Urinary bladder (tissue), 4 donors: ENCODE measurements at places on chromosomes 7 and 10. TPM values are rescaled to one million over a fixed set of nuclear protein-coding genes. Genes with fewer than 3 reads are reported as not detected.

GRCh38 chr10:124049484-124049883 is 43.9 kb downstream of the CHST15 start:
- no peak for DNase-seq

DNA sequence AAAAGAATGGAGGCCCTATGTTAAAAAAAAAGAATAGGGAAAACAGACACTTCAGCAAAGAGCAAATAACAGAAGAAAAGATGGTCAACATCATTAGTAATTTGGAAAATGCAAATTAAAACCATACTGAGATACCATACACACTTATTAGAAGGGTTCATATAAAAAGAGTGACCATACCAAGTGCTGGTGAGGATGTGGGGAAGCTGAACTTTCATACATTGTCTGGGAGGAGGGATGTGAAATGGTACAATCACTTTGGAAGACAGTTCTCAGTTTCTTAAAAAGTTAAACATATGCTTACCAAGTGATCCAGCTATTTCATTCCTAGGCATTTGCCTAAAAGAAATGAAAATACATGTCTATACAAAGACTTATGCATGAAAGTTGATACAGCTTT is 194.4 kb downstream of the CXCL12 start:
- DNase-seq: no peak

DNA sequence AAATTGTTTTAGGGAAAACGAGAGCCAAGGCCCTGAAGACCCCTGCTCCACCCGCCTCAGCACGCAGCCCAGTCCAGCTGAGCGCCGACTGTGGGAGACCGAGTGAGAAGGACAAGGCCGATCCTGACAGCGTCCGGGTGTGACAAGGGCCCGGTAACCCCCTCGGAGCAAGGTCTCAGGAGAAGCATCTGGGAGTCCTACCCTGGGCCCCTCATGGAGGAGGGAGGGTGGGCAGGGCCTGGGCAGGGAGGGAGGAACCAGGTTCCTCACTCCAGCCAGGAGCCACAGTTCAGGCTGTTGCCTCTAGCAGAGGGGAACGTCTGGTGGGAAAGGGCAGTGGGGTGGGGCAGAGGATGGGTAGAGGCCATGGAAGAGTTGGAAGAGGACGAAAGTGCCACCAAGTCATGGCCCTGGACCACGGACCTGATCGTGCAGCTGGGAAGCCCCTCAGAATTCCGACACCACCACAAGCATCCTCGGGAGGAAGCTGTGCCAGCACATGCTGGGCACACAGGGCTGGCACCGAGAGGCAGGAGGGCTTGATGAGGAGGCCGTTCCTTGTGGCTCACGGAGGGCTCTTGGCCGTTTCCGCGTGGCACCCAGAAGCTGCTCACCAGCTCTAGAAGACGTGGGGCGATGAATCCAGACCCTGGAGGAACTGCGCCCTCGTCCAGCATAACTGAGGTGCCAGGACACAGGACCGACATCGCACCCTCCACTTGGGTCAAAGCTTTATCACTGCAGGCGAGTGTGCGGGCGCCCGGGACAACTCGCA is 2.2 kb upstream of the KNDC1 start:
- no peak for DNase-seq

The NEUROD6 gene
- not detected for polyA plus RNA-seq

The ZNF33A gene
- 13.2 TPM for polyA plus RNA-seq

The IFIT1B gene
- polyA plus RNA-seq: not detected

- no peak for DNase-seq
These were observed 328.9 kb upstream of the KCND2 start for GRCh38 chr7:119943942-119944600.

The CH25H gene
- 3.8 TPM for polyA plus RNA-seq

The IGF2BP3 gene
- polyA plus RNA-seq: 0.27 TPM

DNA sequence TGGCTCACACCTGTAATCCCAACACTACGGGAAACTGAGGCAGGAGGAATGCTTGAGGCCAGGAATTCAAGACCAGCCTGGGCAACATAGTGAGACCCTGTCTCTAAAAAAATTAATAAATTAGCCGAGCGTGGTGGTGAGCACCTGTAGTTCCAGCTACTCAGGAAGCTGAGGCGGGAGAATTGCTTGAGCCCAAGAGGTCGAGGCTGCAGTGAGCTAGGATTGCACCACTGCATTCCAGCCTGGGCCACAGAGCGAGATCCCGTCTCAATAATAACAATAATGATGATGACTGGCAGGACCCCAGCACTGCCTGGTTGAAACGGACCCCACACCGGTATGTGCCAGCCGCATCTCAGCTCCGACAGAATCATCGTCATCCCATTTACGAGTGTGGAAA is 93.0 kb downstream of the ELFN1 start:
- no peak for DNase-seq

The PON1 gene
- polyA plus RNA-seq: 0.13 TPM

DNA sequence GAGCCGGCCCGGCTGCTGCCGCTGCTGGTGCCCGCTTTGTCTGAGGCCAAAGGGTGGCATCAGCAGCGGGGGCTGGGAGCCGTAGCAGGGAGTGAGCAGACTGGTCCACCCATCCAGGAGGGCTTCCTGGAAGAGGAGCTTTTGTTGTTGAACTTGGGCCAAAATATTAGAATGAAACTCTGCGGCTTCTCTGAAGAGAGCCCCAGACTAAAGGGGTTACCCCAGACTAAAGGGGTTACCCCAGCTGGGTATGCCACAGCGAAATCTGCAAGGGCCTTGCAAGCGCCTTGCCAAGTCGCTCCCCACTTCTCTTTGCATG is 154.7 kb upstream of the ZMIZ1 start:
- DNase-seq: no peak

The ZNF679 gene
- not detected for polyA plus RNA-seq

DNA sequence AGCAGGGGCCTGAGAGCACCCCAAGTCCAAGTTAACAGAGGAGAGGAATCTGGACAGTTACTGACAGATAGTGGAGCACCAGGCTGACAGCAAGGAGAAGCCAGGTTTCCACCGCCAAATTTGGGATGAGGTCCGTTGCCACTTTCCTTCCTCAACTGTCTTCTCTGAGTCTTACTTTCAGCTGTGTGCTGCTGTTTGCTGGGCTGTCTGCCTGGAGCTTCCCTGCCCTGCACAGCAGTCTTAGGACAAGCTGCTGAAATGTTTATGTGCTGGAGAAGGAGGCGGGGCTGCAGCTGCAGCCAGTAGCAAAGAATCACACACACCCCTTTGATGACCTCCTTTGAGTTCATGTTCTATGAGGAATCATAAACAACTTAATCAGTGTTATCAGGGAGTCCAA is 17.4 kb upstream of the CYP3A7 start:
- no peak for DNase-seq

GRCh38 chr7:85000735-85001350 is 186.0 kb downstream of the SEMA3D start:
- DNase-seq: no peak

The TMEM130 gene
- 2.1 TPM for polyA plus RNA-seq

GRCh38 chr10:97259119-97259518 is 33.3 kb downstream of the ARHGAP19 start:
- DNase-seq: no peak

GRCh38 chr10:35470925-35471315 is 134.2 kb upstream of the GJD4 start:
- DNase-seq: no peak

DNA sequence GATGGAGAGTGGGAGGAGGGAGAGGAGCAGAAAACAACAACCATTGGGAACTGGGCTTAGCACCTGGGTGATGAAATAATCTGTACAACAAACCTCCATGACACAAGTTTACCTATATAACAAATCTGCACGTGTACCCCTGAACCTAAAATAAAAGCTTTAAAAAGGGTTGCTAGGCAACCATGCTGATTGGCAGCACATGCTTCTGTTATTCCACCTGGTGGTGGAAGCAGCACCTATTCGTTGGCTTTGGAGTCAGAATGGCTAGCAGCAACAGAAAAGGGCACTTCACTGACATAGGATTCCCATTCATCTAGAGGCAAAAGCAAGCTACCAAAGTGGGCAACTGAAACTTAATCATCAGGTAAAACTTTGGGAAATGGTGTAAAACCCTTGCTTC is 57.1 kb downstream of the RELN start:
- DNase-seq: no peak

- DNase-seq: no peak
These were observed 40.9 kb downstream of the ADRA2A start for GRCh38 chr10:111117528-111118277.

- DNase-seq: no peak
These were observed 85.7 kb upstream of the FAM180A start for GRCh38 chr7:135834266-135834665.

The CPA1 gene
- polyA plus RNA-seq: 0.71 TPM

GRCh38 chr10:27794157-27794556 is 48.5 kb upstream of the MKX start:
- DNase-seq: no peak

GRCh38 chr7:79298145-79298760 is 155.2 kb downstream of the MAGI2 start:
- DNase-seq: no peak

- DNase-seq: no peak
These were observed 65.5 kb downstream of the RAMP3 start for GRCh38 chr7:45223078-45223477.

GRCh38 chr10:110672580-110672919 is 28.4 kb downstream of the RBM20 start:
- no peak for DNase-seq

The EPO gene
- polyA plus RNA-seq: not detected

The CHN2 gene
- 6.8 TPM for polyA plus RNA-seq

- no peak for DNase-seq
These were observed 19.6 kb upstream of the TRIM24 start for GRCh38 chr7:138440460-138440859.

The PLPP4 gene
- polyA plus RNA-seq: 0.52 TPM

DNA sequence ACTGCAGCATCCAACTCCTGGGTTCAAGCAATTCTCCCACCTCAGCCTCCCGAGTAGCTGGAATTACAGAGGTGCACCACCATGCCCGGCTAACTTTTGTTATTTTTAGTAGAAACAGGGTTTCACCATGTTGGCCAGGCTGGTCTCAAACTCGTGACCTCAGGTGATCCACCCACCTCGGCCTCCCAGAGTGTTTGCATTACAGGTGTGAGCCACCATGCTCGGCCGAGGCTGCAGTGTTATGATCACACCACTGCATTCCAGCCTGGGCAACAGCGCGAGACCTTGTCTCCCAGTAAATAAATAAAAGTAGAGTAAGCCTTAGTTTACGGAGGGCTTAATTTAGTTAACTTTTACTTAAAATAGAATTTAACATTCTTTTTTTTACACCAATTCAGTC is 23.7 kb upstream of the IGF2BP3 start:
- no peak for DNase-seq

GRCh38 chr10:129690248-129691070 is 223.4 kb downstream of the MGMT start:
- DNase-seq: no peak

- no peak for DNase-seq
These were observed 16.5 kb downstream of the ABCC2 start for GRCh38 chr10:99798920-99799319.

DNA sequence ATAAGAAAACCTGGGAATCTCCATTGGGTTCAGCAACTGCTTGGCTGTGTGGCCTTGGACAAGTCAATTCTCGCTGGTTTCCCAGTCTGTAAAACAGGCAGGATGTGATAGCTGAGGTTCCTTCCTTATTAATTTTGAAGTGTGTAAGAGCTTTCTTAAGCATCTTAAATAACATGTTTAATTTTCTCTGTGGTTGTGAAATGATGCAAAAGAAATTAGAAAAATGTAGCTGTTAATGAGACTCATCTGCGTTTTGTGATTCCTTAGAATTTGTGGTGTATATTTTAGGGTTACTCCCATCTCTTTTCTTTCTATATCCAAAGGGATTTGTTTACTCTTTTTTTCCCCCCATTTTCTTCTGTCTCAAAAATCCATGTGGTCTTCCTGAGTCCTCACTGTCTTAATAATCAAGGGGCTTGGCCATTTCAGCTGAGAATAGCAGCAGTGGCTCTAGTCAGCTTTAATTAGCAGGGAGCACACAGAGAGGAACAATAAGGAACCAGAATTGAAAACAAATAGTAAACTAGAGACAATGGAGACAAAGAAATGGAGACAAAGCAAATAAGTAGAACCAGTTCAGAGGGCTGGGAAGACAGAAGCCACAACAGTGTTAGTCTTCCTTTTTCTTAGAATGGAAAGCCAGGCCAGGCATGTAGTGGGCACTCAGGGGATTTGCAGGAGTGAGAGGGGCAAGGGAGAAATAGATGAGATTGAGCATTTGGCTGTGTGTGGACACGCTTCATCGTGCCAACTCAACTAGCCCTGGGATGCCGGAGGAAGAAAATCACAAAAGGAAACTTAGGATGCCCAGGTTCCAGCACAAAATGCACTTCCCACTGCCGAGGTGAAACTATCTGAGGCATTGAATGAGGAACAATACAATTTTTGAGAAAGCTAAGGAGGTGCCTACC is 93.9 kb downstream of the CHN2 start:
- DNase-seq: no peak

DNA sequence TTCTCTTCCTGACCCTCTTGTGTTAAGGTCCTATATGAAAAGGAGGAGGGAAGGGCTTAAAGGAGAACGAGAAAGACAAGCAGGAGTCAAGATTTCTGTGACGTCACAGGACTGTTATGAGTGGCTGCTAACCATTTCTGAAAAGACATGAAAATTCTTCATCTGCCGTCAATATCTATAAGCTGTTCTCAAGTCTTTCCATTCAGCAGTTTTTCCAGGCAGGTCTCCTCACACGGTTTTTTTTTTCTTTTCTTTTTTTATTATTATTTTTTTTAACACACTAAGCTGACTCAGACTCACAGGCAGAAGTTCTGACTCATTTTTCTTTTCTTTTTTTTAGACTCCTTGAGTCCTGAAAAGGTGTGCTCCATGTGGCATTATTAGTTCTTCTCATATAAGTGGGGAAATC is 72.0 kb downstream of the DGKI start:
- DNase-seq: no peak

The CEP41 gene
- polyA plus RNA-seq: 7.6 TPM

- DNase-seq: no peak
These were observed 12.7 kb upstream of the TTYH3 start for GRCh38 chr7:2619116-2619515.

GRCh38 chr10:110337906-110338305 is 33.2 kb upstream of the SMNDC1 start:
- DNase-seq: no peak

The FAM204A gene
- 56.8 TPM for polyA plus RNA-seq

The BHLHA15 gene
- polyA plus RNA-seq: not detected

- no peak for DNase-seq
These were observed 33.9 kb downstream of the STRIP2 start for GRCh38 chr7:129468087-129468486.

DNA sequence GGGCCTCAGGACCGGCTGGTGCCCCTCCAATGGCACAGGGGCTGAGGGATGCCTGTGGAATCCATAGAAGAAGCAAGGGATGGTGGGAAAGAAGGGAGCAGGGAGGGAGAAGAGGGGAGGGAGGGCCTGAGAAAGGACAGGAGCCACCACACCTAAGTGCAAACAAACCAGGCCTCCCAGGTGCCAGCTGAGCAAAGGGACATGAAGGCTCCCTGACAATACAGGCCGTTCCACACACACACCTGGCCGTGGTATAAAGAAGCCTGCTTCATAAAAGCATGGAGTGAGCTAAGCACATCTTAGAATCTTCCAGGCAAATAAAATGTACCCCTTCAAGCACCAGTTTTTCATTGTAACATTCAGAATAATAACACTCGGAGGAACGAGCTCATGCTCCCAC is 54.0 kb downstream of the OAT start:
- DNase-seq: no peak

- DNase-seq: no peak
These were observed 160.4 kb upstream of the PHYHIPL start for GRCh38 chr10:59016043-59016442.

The ASB10 gene
- polyA plus RNA-seq: not detected
